Esophagus squamous epithelium (tissue), 5 donors: ENCODE measurements at places on chromosomes 7 and 10.

DNA sequence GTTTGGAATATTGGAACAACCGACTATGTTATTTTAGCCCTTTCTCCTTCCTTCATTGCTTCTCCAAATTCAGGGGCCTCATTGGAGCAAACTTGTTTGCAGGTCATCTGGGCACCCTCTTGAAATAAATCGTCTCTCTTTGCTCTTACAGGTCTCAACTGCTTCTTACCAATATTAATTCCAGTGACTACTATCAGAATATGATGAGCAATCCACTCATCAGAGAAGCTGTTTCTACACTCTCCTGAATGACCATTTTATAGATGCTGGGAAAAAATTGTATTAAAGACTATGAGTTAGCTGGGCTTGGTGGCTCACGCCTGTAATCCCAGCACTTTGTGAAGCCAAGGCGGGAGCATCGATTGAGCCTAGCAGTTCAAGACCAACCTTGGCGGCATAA is 12.5 kb upstream of the HNRNPF start:
- DNase-seq, result no peak

DNA sequence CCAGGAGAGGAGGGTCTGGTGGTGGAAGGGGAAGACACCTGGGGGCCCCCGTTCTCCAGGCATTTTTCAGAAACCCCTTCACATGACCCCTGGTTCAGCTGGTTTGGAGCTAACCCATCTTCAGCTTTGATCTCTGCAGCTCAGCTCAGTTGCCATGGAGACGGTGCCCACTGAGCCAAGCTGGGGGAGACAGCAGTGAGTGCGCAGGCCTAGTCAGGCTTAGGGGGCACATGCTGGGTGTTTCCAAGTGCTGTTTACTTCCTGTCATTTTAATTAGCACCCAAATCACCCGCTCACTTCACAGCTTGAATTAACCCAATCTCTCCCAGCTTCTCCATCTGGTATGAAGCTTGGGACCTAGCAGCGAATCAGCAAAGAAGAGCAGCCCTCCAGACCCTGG is 9.0 kb downstream of the SPOCK2 start:
- DNase-seq, result no peak

DNA sequence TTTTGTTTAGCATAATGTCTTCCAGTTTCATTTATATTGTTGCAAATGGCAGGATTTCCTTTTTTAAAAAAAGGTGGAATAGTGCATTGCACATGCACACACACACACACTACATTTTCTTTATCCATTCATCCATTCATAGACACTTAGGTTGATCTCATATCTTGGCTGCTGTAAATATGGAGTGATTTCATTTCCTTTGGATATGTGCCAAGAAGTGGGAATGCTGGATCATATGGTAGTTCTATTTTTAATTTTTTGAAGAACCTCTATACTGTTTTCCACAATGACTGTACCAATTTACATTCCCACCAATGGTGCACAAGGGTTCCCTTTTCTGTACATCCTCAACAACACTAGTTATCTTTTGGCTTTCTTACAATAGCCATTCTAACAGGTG is 68.9 kb downstream of the EBLN1 start:
- DNase-seq, result no peak

- DNase-seq, result no peak
Measured at GRCh38 chr7:69610374-69611084, 12.3 kb downstream of the AUTS2 start.

- DNase-seq, result no peak
Measured at GRCh38 chr10:49257154-49257553, 41.8 kb upstream of the C10orf71 start.

- no peak for DNase-seq
Measured at GRCh38 chr7:45060295-45060694, 28.5 kb downstream of the NACAD start.

DNA sequence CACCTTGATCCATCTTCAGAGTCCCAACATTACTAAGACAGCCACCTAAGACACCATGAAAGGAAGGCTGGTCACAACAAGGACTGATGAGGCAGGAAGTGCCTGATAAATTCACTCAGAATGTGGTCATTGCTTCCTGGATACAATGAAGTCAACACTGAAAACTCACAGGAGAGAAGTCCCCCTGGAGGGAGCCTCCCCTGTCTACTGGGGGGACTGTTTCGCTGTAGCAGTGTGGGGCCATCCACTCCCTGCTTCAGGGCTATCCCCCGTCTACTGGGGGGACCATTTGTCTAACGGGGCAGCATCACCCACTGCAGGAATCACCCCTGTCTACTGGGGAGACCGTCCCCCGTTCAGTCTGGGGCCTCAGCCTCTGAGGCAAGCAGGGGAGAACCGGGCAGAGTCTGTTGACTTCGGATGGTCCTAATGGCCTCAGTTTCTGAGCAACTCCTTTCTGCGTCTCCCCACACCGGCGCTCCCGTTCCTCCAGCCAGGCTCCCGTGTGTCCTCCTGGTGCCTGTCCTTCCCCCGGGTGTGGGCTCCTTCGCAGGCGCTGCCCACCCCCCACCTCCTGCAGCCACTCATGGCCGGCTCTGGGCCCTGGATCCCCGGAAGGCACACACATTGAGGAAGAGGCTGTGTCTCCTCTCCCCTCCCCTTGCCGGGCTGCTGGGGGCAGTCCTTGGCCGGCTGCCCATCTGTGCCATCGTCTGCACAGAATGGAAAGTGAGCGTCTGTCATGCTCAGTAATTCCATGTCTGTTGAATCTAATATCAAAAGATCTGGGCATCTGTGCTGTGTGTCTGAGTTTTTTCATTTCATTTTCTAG is 59.9 kb upstream of the DNAJB6 start:
- DNase-seq, result no peak

GRCh38 chr7:35015346-35015859 is 21.9 kb downstream of the DPY19L1 start:
- no peak for DNase-seq

DNA sequence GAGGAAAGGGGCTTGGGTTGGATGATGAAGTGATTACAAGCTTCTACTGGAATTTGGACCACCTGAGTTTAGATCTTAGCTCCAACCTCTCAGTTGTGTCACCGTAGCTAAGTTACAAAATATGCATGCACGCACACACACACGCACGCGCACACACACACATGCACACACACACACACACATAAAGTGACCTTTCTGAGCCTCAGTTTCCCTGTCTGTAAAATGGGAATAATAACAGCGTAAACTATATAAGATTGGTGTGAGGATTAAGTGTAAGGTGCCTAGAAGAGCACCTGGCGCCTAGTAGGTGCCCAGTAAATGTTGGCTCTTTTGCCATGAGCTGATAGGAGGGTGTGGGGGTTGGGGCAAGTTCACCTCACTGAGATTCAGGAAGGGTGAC is 12.6 kb upstream of the AQP1 start:
- DNase-seq, result no peak

GRCh38 chr7:153193144-153193595 is 433.6 kb downstream of the ACTR3B start:
- no peak for DNase-seq

DNA sequence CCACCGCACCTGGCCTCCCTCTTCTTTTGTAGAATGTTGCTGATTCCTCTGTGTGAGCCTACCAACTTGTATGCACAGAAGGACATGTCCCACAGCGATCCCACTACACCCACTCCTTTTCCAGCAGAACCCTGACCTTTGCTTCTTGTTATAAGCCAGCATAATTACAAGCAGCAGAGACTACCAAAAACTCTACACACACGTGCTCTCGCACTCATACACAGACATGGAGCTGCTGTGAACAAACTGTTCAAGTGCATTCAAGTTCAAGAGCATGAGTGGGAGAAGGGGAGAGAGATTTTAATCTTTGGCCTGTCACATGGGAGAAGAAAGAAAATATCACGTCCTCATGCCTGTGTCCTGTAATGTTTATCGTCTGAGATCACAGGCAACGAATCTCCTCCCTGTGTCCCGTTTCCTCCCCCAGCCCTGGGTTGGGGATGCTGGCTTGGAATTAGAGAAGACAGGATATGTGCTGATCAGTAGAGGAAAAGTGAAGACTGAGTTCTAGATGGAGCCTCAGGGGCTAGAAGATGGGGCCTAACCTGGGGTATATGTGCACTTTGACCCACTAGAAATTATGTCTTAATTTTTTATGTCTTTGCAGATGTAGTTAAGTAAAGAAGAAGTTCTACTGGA is 79.6 kb downstream of the NHLRC2 start:
- no peak for DNase-seq

- no peak for DNase-seq
Measured at GRCh38 chr10:82245157-82245556, 370.2 kb downstream of the NRG3 start.

DNA sequence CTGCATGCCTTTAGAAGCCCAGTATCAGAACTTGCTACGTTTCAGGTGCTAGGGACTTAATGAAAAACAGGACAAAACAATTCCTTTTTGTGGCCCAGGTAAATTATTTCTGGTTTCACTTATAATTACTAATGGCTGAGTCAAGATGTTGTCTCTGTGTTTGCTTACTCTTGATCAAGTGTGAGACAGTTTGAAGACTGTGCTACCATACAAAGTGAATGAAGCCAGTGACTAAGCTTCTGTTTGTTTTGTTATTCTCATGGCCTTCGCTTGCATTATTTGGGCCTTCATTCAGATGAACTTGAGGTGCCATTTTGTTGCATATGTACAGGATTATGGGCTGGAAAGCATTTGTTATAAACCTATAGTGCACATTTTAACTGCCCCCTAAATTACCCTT is 17.9 kb downstream of the SMNDC1 start:
- no peak for DNase-seq

DNA sequence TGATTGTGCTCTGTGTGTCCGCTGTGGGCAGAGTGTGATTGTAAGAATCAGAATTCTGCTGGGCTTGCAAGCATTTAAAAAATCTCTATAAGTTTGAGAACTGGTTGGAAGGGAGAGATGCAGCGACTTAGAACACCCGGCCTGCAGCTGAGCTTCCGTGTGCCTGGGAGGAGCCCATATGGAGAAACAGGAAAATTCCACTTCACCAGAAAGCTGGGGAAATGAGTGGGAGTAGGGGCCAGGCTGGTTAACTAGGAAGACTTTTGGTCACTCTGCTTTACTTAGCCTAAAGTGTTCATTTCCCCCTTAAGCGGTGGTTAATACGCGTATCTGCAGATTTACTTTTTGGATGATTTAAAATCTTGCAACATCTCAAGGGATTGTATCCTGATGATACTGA is 72.2 kb downstream of the TCF7L2 start:
- DNase-seq, result no peak

- no peak for DNase-seq
Measured at GRCh38 chr7:3210531-3210930, 90.5 kb upstream of the SDK1 start.

- DNase-seq, result no peak
Measured at GRCh38 chr10:52083422-52083821, 230.7 kb upstream of the DKK1 start.

DNA sequence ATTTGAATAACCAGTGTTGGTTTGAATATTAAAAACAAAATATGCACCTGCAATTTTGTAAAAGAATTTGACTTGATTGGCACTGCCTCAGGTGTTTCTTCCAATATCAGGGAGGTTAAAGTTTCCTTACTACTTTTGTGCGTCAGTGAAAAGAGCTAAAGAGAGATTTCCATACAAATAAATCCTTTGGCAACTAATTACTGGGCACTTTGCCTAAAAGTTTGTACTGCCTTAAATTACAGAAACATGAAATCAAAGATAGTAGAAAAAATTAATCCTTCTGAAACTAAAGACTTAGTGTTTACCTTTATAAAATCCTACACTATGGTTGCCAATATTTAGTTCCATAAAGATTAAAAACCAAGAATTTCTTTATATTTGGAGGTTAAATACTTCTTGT is 72.5 kb downstream of the DNAJB9 start:
- no peak for DNase-seq

DNA sequence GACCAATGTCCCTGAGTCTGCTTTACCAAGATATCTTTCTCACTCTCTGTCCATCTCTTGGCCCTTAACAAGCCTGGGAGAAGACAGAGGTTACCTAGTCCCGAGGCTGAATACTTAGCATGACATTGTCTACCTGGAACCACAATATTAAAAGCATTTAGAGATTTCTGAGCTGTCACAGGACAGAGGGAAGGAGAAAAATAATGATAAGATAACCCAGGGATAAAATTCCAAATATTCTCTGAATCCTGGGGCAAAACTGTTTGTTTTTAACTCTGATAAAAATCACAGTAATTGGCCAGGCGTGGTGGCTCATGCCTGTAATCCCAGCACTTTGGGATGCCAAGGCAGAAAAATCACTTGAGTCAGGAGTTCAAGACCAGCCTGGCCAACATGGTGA is 12.0 kb upstream of the MAPK8 start:
- no peak for DNase-seq

DNA sequence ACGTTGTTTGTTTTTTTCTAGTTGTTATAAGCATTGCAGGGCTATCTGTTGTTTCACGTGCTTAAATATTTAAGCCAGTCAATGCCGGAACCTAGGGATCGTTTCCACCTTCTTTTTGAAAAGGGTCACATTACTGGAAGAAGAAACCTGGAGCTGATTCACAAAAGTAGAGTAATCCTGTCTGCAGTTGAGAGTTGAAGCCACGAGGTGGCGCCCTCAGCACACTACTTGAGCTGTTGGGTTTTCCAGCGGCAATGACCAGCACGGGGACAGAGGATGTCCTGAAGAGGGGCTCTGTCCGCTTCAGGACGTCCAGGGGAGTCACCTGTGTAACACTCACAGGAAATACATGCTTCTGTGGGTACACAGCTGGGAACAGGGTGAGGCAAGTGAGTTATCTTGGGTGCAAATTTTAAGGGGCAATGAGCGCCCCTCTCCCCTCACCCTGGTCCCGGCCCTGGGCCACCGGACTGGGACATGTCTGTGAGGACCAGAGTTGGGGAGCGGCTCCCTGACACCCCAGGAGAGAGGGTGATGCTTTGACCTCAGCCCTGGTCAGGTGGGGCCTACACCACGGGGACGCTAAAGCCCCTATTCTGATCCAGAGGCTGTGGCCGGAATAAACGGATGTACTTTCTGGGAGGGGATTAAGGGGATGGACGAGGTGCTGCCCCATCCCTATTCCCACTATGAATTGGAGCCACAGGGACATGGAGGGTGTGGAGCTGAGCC is 26.3 kb upstream of the WDFY4 start:
- DNase-seq, result peak; percentile 24

- DNase-seq, result no peak
Measured at GRCh38 chr10:22372917-22373316, 27.6 kb downstream of the SPAG6 start.

DNA sequence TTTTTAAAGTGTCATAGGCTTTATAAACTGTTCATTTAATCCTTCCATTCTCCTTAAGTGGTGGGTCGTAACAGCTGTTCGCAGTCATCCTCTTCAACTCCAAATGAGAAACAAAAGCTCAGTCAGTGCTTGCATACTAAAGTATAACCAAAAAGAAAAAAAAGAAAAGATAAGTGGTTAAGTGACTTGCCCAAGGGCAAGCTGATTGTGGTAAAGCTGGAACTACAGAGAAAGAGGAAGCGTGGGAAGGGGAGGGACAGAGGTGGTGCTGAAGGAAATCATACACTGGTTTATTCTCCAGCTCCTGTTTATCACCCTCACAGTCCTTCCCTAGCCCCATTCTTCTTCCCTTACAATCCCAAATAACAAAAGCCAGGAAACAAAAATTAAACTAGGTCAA is 29.6 kb downstream of the IDE start:
- no peak for DNase-seq

- no peak for DNase-seq
Measured at GRCh38 chr7:66296557-66296956, 91.4 kb downstream of the TPST1 start.
